Renal cortex interstitium (tissue), 15 donors: ENCODE measurements at places on chromosomes 5 and 9. TPM values are rescaled to one million over a fixed set of nuclear protein-coding genes. Genes with fewer than 3 reads are reported as not detected.

PCDHA12 gene
- polyA plus RNA-seq = 0.11 TPM

DNA sequence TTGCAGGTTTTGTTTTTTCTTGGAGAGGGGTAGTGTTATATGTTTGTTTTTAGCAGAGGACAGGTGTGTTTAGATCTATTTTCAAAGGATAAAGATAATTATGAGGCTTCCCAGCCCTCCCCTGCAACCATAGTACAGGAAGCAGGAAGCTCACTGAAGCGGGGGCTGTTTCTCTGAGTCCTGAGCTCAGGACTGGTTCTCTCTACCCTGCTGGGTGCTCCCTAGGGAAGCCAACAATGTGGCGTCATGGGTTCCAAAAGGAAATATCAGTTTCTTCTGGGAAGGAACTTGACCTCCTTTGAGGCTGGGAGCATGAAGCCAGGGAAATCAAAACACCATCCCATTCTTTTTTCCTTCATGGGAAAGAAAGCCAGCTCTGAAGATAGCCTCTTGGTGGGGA lies 62.2 kb downstream of the RAD23B start:
- DNase-seq = no peak

DNA sequence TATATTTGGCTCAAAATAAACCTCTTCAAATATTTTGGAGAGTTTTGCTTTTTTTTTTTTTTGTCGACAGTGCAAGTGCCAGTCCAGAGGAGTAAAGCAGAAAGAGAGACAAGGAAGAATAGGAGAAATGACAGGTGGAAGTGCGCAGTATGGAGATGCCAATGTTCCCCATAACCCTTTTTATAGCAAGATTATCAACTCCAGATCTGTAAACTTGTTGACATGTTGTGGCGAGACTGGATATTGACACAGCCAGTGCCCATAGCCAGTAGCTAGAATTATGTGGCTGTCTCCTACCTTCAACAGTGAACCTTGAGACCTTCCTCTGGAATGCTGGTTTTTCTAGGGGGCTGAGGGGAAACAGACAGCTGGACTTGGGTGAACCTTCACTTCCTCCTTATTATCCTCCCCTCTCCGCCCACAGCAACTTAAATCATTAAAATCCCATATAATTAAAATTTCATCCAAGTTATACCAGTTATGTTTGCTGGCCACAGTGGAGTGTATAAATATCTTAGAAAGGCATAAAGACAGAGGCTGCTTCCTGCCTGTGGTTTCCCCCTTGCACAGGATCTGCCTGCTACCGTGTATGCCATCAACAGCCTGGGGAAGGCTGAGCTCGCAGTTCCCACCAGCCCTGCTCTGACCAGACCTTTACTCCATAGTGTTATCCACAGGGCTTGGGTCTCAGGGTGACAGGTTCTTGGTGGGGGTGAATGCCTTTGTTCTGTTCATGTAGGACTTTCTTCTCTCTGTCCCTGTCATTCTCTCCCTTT lies 112.3 kb upstream of the ANKH start:
- no peak for DNase-seq

DNA sequence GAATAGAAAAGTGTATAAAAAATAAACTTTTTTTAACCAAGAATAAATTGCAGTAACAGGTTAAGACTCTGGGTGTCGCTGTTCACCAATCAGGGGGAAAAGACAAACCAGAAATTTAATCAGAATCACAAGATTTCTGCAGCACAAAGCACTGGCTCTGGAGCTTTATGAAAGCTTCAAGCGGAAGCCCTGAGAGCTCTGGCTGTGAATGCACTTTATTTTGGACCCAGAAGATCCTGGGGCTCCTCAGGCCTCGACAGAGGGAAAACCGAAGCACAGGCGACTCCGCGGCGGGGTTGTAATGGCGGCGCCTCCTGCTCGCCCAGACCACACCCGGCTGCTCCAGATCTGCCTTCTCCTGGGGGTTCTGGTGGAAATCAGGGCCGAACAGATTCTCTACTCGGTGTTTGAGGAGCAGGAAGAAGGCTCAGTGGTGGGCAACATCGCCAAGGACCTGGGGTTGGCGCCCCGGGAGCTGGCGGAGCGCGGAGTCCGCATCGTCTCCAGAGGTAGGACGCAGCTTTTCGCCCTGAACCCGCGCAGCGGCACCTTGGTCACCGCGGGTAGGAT lies at the start of gene PCDHGA4:
TSS of gene PCDHGA4 (plus strand) at position 122 of the 570 bp plus-strand sequence. CDS start at position 209, 87 bp downstream.
- DNase-seq = no peak
